ENCODE measurements at places on chromosomes 2 and 18. TPM values are rescaled to one million over a fixed set of nuclear protein-coding genes. Genes with fewer than 3 reads are reported as not detected.
A peak's percentile ranks its signal among the peaks of the same experiment; 100 is the strongest.

The ARL4C gene
- total RNA-seq: 9.4 TPM

The REG3A gene
- 737 TPM for total RNA-seq

The IL1R1 gene
- 48.0 TPM for total RNA-seq

The BCL11A gene
- total RNA-seq: 16.1 TPM

The MOGAT1 gene
- 0.23 TPM for total RNA-seq

The MYO1B gene
- total RNA-seq: 102 TPM

DNA sequence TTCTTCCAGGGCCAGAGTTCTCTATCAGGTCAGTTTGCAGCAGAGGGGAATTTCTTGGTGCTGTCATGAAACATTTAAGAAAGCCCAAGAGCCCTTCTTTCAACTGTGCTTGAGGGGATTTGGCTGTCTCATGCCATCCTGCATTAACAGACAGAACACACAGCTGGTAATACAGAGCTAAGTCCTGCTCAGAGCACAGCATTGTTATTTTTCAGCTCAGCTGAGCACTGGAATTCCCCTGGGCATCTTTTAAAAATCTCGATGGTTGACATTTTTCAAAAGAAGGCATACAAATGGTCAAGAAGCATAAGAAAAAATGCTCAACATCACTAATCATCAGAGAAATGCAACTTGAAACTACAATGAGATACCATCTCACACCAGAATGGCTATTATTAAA lies 14.9 kb upstream of the IL1R2 start:
- DNase-seq: no peak
- no peaks in the 10 kb centered on the region for H3K27me3 ChIP-seq
- no peaks in the 10 kb centered on the region for H3K4me1 ChIP-seq
- no peak overlapping the region for H3K27ac ChIP-seq
- H3K36me3 ChIP-seq: no peaks in the 10 kb centered on the region
- no peak overlapping the region for H3K4me3 ChIP-seq

- no peaks in the 10 kb centered on the region for H3K36me3 ChIP-seq
- no peaks in the 10 kb centered on the region for H3K4me1 ChIP-seq
- peak; percentile 54 for DNase-seq
- no peak overlapping the region for H3K4me3 ChIP-seq
- H3K27ac ChIP-seq: no peak overlapping the region
These were observed 8.9 kb upstream of the POU3F3 start for GRCh38 chr2:104844807-104845551.

DNA sequence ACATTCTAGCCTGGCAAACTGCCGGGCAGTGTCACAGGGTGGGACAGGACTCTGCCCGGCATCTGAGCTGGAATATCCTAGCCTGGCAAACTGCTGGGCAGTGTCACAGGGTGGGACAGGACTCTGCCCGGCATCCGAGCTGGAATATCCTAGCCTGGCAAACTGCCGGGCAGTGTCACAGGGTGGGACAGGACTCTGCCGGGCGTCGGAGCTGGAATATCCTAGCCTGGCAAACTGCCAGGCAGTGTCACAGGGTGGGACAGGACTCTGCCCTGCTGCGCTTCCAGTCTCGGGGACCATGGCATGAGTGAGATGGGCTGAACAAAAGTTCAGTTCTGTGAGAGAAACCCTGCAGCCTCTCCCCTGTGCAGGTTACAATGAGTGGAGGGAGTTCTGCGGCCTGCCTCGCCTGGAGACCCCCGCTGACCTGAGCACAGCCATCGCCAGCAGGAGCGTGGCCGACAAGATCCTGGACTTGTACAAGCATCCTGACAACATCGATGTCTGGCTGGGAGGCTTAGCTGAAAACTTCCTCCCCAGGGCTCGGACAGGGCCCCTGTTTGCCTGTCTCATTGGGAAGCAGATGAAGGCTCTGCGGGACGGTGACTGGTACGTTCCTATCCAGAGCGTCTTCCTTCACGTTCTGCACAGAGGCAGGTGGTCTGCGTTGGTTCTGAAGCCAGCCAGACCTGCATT lies 80.3 kb downstream of the TPO start:
- H3K27ac ChIP-seq: no peak overlapping the region
- H3K4me3 ChIP-seq: no peak overlapping the region
- no peaks in the 10 kb centered on the region for H3K4me1 ChIP-seq
- no peaks in the 10 kb centered on the region for H3K36me3 ChIP-seq

- no peaks in the 10 kb centered on the region for H3K4me1 ChIP-seq
- DNase-seq: no peak
- no peaks in the 10 kb centered on the region for H3K27me3 ChIP-seq
- H3K36me3 ChIP-seq: no peaks in the 10 kb centered on the region
- H3K27ac ChIP-seq: no peak overlapping the region
These were observed 189.8 kb downstream of the CAMKMT start for GRCh38 chr2:44551497-44551896.

DNA sequence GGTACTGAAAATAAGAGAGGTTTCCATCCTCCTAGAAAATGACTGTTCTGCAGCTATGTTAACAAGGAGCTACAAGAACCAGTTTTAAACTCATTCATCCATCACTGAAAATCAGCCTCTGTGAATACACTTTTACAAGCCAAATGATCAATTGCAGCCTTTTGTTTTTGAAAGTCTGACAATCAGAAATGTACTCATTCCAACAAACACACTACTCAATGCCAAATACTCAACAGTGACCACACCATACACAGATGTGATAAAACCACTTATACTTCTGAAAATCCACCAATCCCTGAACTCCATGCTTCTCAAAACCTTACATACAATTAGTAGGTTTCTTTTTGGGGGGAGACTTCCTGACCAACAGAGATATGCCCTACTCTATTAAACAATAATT lies 663.9 kb upstream of the CHAC2 start:
- H3K27ac ChIP-seq: no peak overlapping the region
- DNase-seq: no peak
- H3K27me3 ChIP-seq: no peaks in the 10 kb centered on the region
- no peaks in the 10 kb centered on the region for H3K36me3 ChIP-seq
- H3K4me1 ChIP-seq: peaks cover 15% of the 10 kb centered on the region
- no peak overlapping the region for H3K4me3 ChIP-seq

DNA sequence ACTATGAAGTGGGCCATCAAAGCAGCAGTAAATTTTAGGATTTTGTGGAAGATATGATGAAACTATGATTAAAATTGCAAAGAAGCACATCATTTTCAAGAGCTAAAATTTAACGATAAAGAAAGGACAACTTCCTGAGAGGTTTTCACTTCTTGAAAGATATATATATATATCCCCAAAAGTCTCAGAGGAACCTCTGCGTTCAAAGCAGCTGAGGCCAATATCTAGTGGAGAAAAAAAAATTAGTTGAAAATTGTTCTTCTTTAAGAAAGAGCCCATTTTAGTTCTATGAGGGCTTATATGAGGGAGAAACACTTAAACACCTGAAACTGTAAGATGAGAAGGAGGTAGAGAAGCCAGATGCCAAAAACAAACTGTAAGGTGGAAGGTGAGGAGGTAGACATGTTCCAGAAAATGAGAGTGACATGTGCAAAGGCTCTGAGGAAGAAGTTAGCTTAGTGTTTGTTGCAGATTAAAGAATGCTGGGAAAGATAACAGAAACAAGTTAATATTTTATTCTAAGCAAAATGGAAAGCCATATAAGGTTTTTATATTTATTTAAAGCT lies 72.9 kb upstream of the VRK2 start:
- DNase-seq: no peak
- no peaks in the 10 kb centered on the region for H3K36me3 ChIP-seq
- no peak overlapping the region for H3K27ac ChIP-seq

GRCh38 chr18:9612215-9612830 lies 2.0 kb downstream of the PPP4R1 start:
- peak overlapping the region; percentile 93 for H3K27ac ChIP-seq
- H3K36me3 ChIP-seq: no peaks in the 10 kb centered on the region
- H3K27me3 ChIP-seq: no peaks in the 10 kb centered on the region

DNA sequence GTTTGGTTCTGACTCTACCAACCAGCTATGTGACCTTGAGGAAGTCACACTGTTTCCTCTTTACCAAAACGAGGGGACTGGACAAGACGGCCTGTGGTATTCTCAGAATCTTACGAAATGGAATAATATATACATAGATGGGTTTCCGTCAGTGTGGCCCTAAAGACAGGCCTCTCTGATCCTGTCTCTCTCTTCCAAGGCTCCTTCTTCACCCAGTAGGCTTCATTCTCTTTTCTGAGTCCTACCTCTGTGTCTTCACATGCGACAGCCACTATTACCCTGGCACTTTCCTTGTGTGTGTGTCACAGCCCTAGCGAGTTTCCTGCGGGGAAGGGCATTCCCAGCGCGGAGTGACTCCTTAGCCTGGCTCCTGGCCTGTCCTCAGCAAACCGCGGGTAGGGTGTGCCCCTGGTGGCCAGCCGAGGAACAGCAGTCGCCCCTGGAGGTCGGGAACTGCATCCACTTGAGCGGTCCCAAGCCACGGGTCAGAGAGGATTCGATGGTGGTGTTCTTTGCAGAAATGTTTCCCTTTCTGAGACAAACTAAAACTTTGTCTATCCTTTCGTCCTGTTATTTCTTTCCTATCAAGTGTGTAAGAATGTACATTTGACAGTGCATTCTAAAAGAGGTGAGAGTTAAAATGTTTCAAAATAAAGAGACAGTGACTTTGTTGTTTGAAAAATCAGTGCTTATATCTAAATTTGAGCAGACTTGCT lies 63.3 kb downstream of the RAB31 start:
- DNase-seq: peak; percentile 71
- no peaks in the 10 kb centered on the region for H3K4me1 ChIP-seq
- peak overlapping the region; percentile 30 for H3K27ac ChIP-seq
- H3K4me3 ChIP-seq: no peak overlapping the region
- H3K36me3 ChIP-seq: no peaks in the 10 kb centered on the region

DNA sequence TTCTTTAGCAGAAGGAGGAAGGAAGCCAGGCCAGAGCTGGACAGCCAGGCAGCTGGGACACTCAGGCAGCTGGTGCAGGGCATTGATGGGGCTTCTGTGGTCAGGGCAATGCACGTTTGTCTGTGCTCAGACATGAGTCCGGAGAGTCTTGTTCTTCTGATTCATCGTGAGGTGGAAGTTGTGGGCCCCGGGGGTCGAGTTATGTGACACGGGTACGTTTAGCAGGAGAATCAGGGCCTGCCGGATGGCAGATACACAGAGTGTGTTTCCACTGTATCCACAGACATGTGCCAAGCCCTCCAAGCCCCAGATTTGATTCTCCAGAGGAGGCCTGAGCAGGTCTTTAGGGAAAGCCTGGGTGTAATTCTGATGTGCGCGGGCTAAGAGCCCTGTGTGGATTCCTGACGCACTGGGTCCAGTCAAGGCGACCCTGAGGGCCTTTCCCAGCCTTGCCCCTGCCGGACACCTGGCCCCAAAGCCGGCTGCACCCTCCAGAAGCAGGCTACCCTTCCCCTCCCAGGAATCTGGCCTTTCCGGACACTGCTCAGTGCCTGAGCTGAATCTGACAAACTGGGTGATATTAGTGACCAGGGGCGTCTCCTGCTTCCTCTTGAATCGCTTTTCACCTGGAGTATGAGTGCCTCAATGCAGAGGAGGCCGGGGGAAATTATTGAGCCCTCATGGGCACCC lies 10.1 kb downstream of the ARHGEF4 start:
- H3K27me3 ChIP-seq: no peaks in the 10 kb centered on the region
- no peak overlapping the region for H3K4me3 ChIP-seq
- no peaks in the 10 kb centered on the region for H3K4me1 ChIP-seq
- no peak overlapping the region for H3K27ac ChIP-seq

GRCh38 chr2:166333801-166334200 lies 41.9 kb downstream of the SCN9A start:
- peaks cover 11% of the 10 kb centered on the region for H3K4me1 ChIP-seq
- no peak overlapping the region for H3K27ac ChIP-seq
- H3K4me3 ChIP-seq: no peak overlapping the region
- no peaks in the 10 kb centered on the region for H3K27me3 ChIP-seq

GRCh38 chr2:177474998-177475397 lies 82.4 kb downstream of the AGPS start:
- H3K4me3 ChIP-seq: no peak overlapping the region
- H3K27me3 ChIP-seq: no peaks in the 10 kb centered on the region
- no peaks in the 10 kb centered on the region for H3K36me3 ChIP-seq

GRCh38 chr2:152336119-152336853 lies 1.3 kb downstream of the FMNL2 start:
- peak overlapping the region; percentile 96 for H3K4me3 ChIP-seq
- peak overlapping the region; percentile 56 for H3K27ac ChIP-seq
- peak; percentile 45 for DNase-seq
- H3K36me3 ChIP-seq: no peaks in the 10 kb centered on the region
- no peaks in the 10 kb centered on the region for H3K27me3 ChIP-seq

DNA sequence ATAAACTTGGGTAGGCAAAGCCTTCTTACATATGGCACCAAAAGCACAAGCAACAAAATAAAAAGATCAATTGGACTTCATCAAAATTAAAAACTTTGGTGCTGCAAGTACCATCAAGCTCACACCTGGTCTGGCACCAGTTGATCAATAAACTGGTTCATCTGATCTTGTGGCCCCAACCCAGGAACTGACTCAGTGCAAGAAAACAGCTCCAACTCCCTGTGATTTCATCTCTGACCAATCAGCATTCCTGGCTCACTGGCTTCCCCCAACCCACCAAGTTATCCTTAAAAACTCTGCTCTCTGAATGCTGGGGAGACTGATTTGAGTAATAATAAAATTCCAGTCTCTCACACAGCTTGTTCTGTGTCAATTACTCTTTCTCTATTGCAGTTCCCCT lies 8.4 kb downstream of the EPG5 start:
- no peaks in the 10 kb centered on the region for H3K27me3 ChIP-seq
- H3K27ac ChIP-seq: no peak overlapping the region
- H3K4me1 ChIP-seq: no peaks in the 10 kb centered on the region
- H3K36me3 ChIP-seq: peaks cover 15% of the 10 kb centered on the region
- no peak overlapping the region for H3K4me3 ChIP-seq

DNA sequence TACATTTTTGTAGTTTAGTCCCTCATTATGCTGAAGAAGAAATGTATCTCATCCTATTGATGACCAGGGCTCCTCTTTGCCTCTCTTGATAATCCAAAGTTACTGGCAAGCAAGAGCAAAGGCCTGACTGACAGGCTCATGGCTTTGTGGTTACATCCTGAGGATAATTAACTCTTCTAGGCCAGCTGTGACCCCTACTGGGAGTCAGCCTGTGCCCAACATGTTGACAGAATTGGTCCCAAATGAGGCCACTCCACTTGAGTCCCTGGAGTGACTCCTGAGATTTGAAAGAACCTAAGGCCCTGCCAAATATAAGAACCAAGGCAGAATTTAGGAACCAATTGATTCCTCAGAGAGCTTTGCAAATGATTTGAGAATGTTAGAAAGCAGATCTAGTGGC lies 973.8 kb upstream of the CELF4 start:
- no peak overlapping the region for H3K4me3 ChIP-seq
- no peaks in the 10 kb centered on the region for H3K27me3 ChIP-seq
- no peaks in the 10 kb centered on the region for H3K4me1 ChIP-seq
- no peak for DNase-seq
- no peak overlapping the region for H3K27ac ChIP-seq

DNA sequence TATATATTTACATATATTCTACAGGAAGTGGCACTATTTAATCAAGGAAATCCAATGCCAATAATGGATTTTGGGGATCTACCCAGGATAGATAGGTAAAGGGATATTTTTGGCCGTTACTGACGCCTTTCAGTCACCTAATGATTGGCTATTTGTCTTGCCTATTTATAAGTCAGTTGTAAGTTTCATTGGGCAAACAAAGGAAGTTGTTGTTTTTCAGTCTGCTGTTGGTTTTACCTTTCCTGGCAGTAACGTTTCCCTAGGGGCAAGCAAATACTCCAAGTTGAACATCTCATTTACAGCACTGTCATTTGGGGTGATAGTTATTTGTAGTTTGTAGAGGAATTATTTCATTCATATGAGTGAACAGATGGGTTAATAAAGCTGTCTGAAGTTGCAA lies 17.0 kb upstream of the LANCL1 start:
- no peaks in the 10 kb centered on the region for H3K4me1 ChIP-seq
- no peaks in the 10 kb centered on the region for H3K36me3 ChIP-seq
- no peak overlapping the region for H3K4me3 ChIP-seq
- no peak for DNase-seq
- no peak overlapping the region for H3K27ac ChIP-seq

Data from pancreas (tissue), 10 donors.